ENCODE measurements at places on chromosomes 7 and 10.

DNA sequence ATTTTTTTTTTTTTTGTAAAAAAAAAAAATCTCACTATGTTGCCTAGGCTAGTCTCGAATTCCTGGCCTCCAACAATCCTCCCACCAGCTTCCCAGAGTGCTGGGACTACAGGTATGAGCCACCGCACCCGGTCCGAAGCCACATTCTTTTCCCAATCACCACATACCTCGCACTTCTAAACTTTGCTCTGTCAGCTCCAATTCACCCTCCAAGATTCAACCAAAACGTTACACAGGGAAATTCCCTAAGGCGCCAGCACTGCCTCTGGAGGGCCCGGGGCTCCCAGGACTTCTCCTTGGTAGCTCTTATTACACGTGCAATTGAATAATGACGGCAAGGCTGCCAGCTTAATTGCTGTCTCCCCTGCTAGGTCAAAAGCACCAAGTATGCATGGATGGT lies 10.3 kb upstream of the DNAAF5 start:
- no peak for DNase-seq

- no peak for DNase-seq
Observed at GRCh38 chr7:36141850-36142249, 11.2 kb upstream of the EEPD1 start.

GRCh38 chr10:6162589-6163356 lies 40.0 kb upstream of the PFKFB3 start:
- no peak for DNase-seq

DNA sequence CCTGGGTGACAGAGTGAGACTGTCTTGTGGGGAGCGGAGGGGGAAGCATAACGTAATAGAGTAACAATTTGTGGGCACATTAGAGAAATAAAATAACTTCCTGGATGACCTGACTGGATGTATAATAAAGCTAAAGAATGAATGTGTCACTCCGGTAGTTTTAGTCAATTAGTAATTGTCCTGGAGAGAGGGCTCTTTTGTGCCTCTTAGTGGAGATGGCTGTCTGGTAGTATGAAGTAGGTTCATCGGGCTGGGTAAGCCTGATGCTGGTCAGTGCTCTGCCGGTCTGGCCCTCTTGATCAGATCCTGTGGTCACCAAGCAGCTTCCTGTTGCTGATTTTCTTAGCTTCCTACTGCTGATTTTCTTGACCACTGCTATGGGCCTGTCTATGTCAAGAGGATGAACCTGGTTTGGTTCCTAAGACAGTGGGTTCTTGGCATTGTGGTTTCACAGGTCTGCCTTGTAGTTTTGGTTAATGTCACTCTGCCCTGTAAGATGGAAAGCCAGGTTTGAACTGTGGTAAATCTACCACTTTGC lies 34.1 kb downstream of the ZRANB1 start:
- no peak for DNase-seq

DNA sequence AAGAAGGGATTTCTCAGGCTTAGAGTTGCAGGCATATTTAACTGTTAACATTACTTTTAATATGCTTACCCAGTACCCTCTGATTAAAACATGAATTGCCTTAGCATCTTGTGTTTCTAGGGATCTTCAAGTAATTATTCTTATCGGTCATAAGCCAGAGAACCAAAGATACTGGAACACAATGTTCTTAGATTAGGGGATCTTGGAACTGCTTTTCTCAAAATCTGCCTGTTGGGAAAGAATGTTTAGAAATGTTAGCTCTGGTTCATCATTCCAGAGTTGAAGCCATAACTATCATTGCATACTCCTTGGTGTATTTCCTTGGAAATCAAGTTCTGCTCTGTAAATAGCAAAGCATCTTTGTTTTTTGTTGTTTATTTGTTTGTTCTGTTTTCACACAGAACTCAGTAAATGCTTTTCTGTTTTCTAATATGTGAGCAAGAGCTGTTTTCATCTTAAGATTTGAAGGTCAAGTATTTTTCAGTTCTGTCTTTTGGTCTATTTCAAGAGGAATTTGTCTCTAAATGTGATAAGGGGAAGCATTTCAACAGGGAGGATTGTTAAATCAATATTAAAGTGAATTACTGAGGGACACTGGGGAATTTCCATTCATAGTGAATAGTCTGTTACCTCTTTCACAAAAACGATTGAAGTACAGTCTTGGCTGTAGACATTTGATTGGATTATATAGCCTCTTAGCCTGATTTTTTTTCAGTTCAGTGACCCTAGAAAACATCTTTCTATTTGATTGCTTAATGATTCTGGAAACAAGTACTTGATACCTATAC lies 103.2 kb upstream of the CYP26C1 start:
- no peak for DNase-seq

GRCh38 chr7:100211342-100211780 lies 8.4 kb upstream of the PVRIG start:
- DNase-seq, result no peak

GRCh38 chr10:50224330-50224952 lies 26.9 kb downstream of the ASAH2 start:
- no peak for DNase-seq

- DNase-seq, result no peak
Observed at GRCh38 chr10:69817078-69817581, 15.4 kb downstream of the COL13A1 start.

DNA sequence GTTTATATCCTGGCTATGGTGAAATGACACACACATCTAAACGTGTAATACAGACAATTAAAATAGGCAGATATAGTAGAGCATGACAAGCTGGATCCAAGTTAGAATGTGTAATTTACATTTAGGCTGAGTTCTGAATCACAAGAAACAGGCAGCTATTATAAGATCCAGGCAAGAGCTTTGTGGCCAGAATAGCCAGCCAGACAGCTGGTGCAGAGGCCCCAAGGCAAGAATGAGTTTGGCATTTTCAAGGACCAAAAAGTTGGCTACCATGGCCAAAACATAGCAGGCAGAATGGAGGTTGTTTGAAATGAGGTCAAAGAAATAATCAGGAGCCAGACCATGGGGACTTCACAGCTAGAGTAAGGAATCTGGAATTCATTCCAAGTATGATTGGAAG lies 281.7 kb downstream of the MTERF1 start:
- DNase-seq, result no peak

DNA sequence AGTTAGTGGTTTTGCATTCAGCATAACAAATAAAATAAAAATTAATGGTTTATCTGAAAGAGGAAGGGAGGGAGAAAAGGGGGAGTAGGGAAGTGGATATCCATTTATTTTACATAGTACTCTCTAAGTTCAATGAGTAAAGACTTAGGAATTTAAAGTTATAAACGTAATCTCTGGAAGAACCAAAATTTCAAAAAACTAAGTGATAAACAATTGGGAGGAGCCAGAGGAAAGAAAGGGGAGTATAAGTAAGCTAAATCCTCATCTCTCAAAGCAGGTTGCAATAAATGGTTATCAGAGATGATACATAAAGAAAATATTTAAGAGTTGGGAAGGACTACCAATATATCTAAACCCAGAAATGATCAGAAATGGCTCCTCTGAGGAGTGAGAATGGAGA lies 46.4 kb downstream of the ANK3 start:
- no peak for DNase-seq

DNA sequence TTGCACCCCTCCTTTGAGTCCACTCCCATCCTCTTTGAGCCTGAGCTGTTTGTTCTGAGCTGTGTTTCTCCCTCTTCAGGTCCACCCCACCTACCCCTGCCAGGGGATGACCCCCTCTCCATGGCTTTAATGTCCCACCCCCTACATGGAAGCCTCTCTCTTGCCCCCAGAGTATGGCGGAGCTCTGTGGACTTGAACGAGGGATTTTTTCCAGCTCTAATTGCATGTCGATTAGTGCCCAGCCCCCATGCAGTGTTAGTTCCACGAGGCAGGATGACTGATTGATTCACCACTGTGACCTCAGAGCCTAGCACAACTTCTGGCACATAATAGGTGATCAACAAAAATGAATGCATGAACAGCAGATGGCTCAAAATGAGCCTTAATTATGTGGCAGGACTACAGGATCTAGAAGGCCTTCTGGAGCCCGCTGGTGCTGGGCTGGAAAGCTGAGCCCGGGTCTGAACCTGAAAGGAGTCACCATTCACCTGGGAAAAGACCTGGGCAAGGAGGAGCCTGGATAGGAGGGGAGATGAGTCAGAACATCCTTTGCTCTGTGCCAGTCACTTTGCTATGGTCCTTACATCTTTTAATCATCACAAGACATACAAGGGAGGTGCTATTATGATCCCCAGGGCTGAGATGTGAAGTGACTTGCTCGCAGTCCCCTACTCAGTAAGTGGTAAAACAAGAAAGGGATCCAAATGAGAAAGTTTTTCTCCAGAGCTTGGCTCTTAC lies 17.1 kb upstream of the SLC18A2 start:
- DNase-seq, result no peak
